Hematopoietic multipotent progenitor cell treated with erythropoietin and hydrocortisone succinate and interleukin-3 and kit ligand, for 8 days (in vitro differentiated cells): ENCODE measurements at places on chromosomes 13 and 19.

DNA sequence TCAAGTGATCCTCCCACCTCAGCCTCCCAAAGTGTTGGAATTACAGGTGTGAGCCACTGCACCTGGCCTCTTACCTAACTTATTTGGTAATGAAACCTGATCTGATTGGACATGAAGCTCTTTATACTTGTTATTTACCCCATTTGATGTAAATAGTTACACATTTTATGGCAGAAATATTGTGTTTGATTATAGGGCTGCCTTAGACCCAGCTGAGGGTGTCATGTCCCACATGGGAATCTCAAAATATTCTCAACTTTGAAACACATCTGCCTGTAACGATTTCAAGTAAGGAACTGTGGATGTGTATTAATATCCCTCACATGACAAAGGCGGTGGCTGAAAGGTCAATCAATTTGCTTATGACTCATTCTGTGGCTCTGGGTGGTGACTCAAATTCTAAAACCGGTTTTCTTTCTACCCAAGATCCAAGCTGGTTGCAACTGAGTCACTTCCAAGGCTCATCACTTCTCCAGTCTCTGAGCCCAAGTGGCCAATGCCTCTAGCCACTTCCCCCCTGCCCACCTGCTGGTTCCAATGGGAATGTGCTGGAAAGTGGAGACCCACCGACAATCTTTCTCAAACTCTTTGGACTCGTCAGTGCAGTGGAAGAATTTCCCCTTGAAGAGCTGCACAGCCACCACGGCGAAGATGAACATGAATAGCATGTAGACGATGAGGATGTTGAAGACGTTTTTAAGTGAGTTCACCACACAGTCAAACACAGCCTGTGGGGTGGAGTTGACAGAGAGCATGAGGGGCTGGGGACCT, 110.9 kb downstream of the IER2 start:
- peak; percentile 58 for DNase-seq

DNA sequence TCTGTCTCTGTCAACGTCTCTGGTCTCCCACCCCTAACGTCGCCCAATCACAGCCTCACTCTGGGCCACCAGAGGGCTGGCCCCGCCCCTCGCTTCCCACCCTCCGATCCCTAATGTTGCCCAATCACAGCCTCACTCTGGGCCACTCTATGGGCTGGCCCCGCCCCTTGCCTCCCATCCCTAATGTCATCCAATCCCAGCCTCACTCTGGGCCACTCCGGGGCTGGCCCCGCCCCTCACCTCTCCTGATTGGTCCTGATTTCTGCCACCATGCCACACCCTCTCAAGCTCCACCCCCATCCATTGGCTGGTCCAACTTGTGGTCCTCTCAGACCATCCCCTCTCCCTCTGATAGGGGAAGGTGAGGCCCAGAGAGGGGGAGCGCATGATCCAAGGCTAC, 24.9 kb downstream of the CELF5 start:
- DNase-seq: peak; percentile 11

DNA sequence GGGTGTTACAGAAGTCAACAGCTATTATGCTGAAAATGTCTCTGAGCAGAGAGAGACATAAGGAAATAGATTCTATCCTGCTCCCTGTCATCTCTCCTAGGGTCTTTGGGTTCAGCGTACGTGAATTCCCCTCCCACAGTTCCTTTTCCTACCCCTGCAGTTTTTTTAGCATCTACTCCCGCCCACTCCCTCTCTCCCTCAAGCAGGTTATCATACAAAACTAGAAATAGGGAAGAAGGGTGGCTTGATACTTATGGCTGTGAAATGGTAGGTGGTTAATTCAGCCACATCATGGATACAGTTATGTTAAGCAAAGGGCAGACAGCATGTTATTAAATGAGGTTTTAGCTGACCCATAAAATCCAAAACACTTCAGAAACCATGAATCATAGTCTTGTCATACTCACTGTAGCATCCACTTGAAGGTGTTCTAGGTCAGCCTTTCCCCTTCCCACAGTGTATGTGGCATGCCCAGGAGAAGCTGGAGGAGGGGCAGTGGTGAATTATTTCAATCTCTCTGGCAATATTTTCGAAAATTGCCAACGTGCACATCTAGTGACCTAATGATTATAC, 236.8 kb upstream of the SERP2 start:
- no peak for DNase-seq

DNA sequence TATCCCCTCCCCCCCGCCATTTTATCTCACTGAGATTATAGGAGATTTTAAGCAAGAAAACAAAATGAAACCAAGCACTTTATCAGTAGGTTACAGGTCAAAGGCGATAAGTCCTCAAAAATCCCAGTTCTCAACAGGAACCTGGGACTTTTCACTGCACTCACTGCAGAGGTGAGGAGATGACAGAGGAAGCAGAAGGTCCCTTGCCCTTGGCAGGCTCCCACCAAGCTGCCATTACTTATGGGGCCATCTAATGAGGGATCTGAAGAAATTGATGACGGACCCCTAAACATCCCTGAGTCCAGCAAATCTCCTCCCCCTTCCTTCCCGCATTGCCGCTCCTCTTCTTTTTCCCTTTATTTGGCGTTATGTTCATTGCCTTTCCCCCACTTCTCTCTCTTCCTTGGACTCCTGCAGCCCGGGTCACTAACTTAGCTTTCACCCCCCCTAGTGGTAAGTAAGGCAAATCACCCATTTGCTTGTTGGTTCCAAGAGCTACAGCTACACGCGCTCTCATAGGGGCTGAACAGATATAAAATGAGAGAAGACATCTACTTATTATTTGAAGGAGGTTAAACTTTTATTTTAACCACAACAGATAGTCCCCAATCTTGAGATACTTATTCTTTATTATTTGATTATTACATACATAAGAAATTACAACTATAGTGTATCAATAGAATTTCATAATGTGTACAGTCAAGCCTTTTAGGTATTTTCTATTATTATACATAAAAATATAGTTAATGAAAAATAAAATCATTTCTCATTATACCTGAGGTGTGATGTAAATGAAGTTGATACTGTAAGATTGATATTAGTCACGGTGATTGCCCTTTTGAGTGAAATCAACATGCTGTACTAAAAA, 52.0 kb upstream of the ARGLU1 start:
- DNase-seq: peak; percentile 67

GRCh38 chr19:33687481-33688170, 65.9 kb downstream of the CHST8 start:
- DNase-seq: no peak
